NAMALWA (cell line): ENCODE measurements at places on chromosomes 4 and X.

- DNase-seq = peak; percentile 46
Observed at GRCh38 chr4:2935762-2936743, 27.2 kb downstream of the NOP14 start.

DNA sequence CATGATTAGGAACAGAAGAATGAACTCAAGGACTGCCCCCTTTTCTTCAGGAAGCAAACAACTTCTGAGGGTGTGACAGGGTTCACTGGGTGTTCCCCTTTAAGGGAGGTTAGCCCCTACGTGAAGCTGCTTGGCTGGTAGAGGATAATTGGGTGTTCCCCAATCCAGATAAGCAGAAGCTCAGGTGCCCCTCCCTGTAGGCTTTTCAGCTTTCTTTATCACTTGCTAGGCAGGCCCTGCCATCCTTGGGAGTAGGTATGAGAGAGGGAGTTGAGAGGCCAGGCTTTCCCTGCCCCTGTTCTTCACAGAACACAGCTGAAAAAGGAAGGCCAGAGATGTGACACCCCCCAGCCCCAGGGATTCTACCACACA is 44.2 kb downstream of the RTL9 start:
- DNase-seq = no peak

GRCh38 chr4:14898989-14899388 is 103.3 kb upstream of the CPEB2 start:
- no peak for DNase-seq

- DNase-seq = peak; percentile 62
Observed at GRCh38 chr4:41935652-41936021, 408 bp downstream of the TMEM33 start.

GRCh38 chr4:78222575-78223186 is 165.6 kb downstream of the FRAS1 start:
- DNase-seq = no peak

- no peak for DNase-seq
Observed at GRCh38 chrX:96464880-96465558, 219.6 kb upstream of the DIAPH2 start.

DNA sequence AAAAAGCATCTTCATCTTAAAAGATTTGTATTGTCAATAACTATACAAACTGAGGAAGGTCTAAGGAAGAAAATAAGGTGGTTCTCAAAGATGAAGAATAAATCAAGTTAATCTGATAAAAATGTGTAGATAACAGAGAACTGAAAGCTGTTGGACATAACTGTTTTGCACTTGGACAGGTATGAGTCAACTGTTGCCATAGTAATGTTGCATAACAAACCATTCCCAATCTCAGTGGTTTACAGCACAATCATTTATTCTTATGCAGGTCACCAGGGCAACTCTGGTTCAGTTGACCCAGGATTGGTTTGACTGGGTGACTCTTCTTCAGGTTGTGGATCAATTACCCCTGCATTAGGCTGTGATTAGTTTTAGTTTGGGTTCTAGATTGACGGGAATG is 2197.7 kb downstream of the ARAP2 start:
- no peak for DNase-seq

DNA sequence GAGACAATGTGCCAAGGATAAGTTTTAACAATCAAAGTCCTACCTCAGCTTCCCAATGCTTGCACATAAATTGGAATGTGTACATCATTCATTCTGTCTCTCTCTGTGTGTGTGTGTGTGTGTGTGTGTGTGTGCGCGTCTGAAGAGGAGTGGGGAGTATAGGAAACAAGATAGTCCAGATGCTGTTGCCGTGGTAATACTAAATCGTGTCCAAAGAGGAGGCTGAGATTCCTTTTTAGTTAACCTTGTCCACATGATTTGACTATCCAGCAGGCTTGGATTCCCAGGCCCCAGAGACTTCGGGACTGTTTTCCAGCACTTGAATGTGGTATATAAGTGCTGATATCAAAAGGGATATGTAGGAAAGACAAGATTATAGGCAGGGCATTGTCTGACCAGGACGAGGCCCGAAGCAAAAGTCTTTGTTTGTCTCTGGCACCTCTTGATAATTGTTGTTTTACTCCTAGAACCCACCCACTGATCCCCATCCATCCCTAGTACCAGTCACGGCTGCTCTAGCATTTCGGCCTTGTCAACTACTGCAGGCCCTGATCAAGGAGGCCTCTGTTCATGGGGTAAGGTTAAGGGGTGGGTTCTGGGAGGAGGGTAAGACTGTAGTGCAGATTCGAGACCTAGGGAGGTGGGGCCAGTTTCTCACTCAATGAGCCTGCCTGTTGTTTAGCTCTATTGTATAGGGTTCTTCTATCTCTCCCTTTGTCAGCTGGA is 3.9 kb downstream of the PLP1 start:
- no peak for DNase-seq

GRCh38 chr4:85732124-85732523 is 257.2 kb downstream of the ARHGAP24 start:
- no peak for DNase-seq

- DNase-seq = no peak
Observed at GRCh38 chrX:110050901-110051300, 48.0 kb downstream of the TMEM164 start.
